ENCODE measurements at places on chromosomes 12 and 14. TPM values are rescaled to one million over a fixed set of nuclear protein-coding genes. Genes with fewer than 3 reads are reported as not detected.

GRCh38 chr12:132026061-132026795 is 76.5 kb downstream of the EP400 start:
- no peak for DNase-seq

- no peak for DNase-seq
These were observed 1241.2 kb upstream of the FLRT2 start for GRCh38 chr14:84288781-84289180.

DNA sequence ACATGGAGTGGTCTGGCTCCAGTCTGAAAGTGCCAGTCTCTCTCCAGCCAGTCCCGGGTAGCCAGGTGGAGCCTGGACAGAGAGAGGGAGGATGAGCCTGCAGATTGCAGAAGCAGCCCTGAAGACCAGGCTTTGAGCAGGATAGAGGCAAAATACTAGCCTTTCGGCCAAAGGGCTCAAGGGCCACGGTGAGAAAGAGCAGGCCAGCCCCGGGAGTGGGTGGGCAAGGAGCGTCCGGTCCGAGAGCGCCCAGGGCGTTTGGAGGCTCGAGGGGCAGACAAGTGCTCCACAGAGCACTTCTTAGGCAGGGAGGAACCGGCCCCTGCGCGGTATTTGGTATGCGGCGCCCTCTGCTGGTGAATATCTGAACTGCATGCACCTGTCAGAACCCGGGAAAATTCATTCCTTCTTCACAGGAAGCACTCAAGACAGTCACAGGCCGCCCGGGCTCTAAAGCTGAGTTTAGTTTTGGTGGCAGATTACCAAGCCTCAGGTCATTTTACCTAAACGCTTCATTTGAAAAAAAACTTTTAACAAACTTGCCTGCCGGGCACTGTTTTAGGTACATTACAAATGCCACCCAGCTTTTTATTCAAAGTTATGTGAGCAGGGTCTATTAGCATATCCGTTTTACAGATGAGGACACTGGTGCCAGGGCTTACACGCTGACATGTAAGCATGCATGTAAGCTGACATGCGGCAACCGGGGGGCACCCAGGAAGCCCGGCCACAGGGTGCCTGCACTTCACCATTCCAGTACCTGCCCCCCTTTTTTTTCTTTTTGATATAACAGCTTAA is 21.0 kb upstream of the PSMC1 start:
- DNase-seq: peak; percentile 89

DNA sequence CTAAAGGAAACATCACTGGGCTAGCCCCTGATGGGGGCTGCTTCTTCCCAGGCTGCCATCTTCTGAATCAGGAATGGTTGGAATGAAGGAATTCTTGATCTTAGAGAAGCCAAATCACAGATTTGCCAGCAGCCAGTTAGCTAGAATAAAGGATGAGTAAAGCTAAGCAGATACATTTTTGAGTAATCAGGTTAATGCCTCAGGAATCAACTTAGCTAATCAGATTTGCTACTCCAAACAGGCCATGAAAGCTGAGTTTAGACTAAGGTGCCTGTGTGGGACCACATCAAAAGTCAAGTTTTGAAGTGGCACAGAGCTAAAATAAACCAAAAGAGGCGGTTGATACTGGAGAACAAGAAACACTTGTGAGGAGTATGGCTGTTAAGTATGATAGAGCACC is 28.8 kb upstream of the LMO3 start:
- DNase-seq: no peak

- DNase-seq: no peak
These were observed 12.7 kb upstream of the STON2 start for GRCh38 chr14:81412779-81413178.

GRCh38 chr12:96044943-96045290 is 9.5 kb upstream of the LTA4H start:
- no peak for DNase-seq

DNA sequence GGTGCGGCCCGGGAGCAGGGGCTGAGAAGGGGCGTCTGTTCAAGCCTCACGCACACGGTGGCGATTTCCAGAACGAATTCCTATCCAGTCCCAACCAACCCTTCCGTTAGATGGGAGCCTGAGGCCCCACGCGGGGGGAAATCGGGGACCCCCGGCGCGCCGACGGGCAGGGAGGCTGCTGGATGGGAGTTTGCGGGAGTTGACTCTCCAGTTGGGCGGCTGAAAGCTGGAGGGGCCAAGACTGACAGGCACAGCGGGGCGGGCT is 9.8 kb downstream of the EXOC3L4 start:
- no peak for DNase-seq

DNA sequence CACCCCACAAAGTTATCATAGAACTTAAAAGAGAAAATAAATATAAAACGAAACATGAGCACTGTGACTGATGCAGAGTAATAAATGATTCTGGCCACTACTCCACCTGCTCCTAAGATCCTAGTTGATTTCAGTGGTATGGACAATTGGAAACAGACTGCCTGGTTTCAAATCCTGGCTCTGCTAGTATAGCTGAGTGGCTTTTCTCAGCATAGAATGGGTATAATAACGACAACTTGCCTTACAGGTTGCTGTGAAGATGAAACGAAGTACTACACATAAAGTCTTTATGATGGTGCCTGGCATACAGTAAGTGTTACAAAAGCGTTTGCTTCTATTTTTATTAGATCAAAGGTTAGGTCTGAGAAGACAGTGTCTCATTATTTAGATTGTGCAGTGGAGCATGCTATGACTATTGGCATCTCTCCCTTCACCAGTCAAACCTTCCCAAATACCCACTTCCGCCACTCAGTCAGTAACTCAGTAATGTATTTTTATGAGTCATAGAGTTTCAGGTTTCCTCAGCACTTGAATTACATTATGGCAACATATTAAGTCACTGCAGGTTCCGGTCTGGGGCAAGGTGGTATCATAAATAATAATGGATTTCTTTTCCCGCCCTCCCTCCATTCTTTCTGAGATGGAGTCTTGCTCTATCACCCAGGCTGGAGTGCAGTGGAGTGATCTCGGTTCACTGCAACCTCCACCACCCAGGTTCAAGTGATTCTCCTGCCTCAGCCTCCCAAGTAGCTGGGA is 29.7 kb upstream of the NR2C1 start:
- DNase-seq: no peak

GRCh38 chr12:48352157-48352760 is 1.5 kb upstream of the ZNF641 start:
- DNase-seq: no peak

DNA sequence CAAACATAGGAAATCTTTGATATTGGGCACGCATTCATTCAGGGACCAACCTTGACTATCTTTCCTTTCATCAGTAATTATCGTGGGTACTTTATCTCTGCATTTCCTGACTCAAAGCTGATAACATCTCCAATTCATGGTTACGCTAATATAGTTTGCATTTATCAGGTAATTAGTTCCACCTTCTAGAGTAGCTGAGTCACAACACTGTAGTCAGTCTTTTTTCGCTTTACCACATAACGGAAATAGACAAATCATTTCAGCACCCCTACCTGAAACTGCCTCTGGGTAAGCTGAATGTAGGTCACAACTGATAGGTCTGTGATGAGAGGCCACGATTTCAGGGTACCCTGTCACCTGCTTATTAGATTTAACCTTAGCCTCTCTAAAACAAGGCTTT is 36.7 kb upstream of the IL22 start:
- DNase-seq: no peak

GRCh38 chr12:125122668-125123067 is 57.4 kb downstream of the AACS start:
- peak; percentile 65 for DNase-seq

GRCh38 chr14:35335388-35336092 is 43.4 kb downstream of the PSMA6 start:
- DNase-seq: no peak

GRCh38 chr12:110836291-110836690 is 10.5 kb upstream of the CCDC63 start:
- DNase-seq: no peak

DNA sequence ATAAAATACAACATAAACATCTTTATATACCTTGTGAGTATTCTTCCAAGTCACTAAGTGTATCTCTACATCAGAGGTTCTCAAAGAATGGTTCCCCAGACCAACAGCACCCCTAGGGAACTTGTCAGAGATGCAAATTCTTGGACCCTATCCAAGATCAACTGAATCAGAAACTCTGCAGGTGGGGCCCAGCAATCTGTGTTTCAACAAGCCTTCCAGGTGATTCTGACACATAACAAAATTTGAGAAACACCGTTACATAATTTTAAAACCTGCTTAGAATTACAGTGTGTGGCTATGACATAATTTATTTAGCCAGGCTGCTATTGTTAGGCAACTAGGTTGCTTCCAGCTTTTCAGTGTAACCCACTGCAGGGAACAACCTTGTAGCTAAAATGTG is 49.8 kb downstream of the NTN4 start:
- DNase-seq: no peak

DNA sequence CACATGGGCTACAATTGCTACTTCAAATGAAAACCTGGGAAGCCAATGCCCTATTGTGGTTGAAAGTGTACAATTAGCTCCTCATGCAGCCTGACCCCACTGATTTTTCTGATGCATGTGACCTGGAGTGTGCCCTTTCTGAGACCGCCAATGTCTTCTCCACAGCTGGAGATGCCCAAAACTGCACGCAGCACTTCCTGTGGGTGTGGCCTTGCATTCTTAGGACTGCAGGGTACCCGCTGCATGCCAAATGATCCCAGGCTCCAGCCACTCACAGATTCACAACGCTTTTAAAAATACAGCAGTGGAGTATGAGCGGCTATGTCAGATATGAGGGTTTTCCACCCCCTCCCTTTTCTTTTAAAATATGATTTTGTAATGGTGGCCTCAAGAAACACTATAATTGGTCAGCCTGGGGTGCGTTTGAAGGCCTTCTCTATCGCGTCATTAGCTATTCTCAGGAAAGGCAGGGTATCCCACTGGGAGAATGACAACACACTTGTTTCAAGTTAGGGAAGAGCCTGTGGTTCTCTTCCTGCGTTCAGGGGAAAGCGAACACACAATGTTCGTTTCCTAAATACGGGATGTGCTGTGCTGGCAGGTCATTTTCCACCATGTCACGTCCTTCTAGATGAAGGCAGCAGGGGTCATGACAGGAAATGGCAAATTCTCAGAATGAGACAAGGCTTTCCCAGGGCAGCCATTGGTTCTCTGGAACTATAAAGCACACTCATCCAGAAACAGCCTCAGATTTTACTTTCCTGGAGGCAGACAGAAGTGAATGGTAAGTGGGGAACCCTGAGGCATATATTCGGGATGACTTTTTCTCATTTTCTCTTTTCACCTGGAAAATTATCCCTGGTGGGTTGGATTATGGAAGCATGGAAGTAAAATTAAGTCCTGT is at the start of gene APOLD1:
TSS of gene APOLD1 (plus strand) at position 749 of the 904 bp plus-strand sequence. CDS start at position 782, 33 bp downstream.
- peak; percentile 22 for DNase-seq

GRCh38 chr14:31932675-31933074 is 144.4 kb upstream of the ARHGAP5 start:
- DNase-seq: no peak

DNA sequence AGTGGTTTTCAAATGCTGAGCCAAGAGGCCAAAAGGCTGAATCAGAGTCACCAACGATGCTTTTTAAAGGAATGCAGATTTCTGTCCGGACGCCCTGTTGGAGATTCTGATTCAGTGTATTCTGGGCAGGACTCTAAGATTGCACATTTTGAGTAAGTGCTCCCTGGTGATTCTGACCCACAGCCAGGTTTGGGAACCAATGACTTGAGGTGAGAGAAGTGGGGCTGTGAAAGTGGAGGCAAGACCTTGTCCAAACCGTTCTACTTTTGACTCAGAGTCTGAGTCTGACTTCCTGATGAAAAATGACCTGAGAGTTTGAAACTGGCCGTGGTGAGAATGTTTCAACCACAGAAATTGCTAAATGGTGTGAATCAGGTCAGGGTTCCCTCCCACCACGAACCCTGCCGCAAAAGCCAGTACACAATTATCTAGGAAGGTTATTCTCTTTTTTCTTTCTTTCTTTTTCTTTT is 90.2 kb downstream of the NTN4 start:
- no peak for DNase-seq

- no peak for DNase-seq
These were observed 20.9 kb downstream of the HEBP1 start for GRCh38 chr12:12979126-12979525.

GRCh38 chr12:123389560-123390351 is 5.8 kb downstream of the KMT5A start:
- DNase-seq: peak; percentile 57

GRCh38 chr12:64600164-64600561 is 10.1 kb upstream of the RASSF3 start:
- no peak for DNase-seq

The BCL11B gene
- total RNA-seq: 9.1 TPM

The MIP gene
- not detected for total RNA-seq

The RNASE3 gene
- total RNA-seq: not detected

The SLC5A8 gene
- 0.07 TPM for total RNA-seq

The KRT6A gene
- not detected for total RNA-seq

The SLC4A8 gene
- total RNA-seq: 16.9 TPM

The RARG gene
- 69.7 TPM for total RNA-seq

The CAPZA3 gene
- total RNA-seq: not detected

The GALNT16 gene
- total RNA-seq: 3.0 TPM

The PLBD1 gene
- total RNA-seq: 31.8 TPM

The CLEC4D gene
- not detected for total RNA-seq

The NOC4L gene
- 39.6 TPM for total RNA-seq

The MSI1 gene
- 64.5 TPM for total RNA-seq
